ENCODE measurements at places on chromosomes 7 and 10. TPM values are rescaled to one million over a fixed set of nuclear protein-coding genes. Genes with fewer than 3 reads are reported as not detected.

- DNase-seq: no peak
Measured at GRCh38 chr7:22114440-22114981, 168.8 kb upstream of the CDCA7L start.

GRCh38 chr7:19060761-19061259, 56.6 kb downstream of the TWIST1 start:
- DNase-seq: no peak

DNA sequence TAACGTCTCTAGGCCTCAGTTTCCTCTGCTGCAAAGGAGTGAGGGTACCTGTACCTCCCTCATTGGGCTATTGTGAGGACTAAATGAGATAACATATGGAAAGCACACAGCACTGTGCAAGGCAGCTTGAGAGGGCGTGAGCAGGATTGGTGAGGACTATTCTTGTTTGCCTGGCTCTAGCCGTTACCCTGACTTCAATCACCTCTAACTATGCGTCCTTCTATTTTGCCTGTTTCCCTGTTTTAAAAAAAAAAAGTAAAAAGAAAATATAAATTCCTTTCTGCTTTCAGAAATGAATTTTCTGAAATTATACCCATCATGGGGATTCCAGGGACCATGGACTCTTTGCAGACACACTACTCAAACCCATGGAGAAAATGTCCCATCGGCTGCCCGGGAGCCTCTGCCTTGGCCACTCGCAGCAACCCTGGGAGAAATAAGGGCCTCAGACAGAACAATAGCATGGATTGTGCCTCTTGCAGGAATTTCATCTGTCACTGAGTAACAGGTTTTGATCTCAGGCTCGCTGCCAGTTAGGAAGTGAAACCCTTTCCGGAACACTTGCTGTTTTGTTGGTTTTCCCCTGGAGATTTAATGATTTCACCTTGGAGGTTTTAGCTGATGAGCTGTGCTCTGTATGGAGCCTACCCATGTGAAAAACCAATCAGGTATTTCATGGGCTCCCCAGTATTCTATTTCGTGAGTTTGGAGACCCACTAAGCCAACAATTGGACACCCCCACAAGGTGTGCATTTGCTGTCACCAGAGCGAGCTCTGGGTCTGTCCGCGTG, 55.6 kb downstream of the STEAP1B start:
- DNase-seq: no peak

GRCh38 chr7:7294911-7295310, 112.6 kb downstream of the C1GALT1 start:
- DNase-seq: no peak

DNA sequence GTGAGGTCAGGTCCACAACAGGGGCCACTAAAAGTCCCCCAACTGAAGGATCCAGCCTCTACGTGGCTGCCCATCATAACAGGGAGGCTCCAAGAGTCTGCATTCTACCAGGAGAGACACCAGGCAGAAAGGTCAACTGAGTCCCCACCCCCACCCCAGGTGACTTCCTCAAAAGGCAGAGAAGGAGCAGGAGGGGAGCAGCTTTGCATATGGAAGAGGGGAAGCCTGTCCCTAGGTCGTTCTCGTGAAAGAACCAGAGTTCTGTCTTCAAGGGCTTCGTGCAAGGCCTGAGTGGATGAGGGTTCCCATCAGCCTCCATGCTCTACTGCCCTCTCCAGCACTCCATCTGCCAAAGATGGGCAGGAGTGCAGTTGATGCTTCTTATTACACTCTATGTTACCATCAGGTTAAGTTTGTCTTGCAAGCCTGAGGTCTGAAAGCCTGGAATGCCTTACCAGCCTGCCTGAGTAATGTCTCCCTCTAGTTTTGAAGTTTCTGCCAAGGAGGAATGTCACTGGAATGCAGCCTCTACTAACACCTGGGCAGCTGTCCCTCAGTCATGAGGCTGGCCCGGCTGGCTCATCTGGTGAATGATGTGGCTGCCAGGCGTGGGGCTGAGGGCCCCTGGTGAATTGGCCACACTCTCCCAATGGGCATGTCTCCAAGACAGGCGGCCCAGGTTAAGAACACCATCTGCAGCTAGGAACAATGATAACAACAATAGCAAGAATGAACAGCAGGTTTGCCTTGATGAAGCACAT, 54.3 kb upstream of the SMNDC1 start:
- DNase-seq: no peak

The POLL gene
- total RNA-seq: 43.0 TPM

DNA sequence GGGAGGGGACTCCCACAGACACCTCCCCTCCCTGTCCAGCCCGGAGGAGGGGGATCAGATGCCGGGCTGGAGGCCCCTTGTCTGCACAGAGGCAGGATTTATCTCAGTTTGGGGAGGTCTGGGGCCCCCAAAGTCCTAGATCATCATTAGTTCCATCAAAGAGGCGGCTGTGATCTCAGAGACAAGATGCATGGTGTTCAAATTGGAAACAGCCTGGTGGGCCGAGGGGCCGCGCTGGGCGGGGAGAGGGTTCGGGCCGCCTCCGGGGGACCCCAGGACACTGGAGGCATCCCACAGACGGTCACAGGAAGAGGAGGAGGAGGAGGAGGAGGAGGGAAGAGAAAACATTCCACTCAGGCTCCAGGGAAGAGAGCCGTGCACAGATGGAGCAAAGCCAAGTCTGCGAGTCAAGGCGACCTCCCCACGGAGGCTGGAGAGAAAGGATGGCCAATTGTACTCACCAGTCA, 69.5 kb upstream of the CUX1 start:
- DNase-seq: no peak

The PPP1R3A gene
- total RNA-seq: not detected

The HHEX gene
- total RNA-seq: 0.46 TPM

The ACBD7 gene
- total RNA-seq: 2.4 TPM

DNA sequence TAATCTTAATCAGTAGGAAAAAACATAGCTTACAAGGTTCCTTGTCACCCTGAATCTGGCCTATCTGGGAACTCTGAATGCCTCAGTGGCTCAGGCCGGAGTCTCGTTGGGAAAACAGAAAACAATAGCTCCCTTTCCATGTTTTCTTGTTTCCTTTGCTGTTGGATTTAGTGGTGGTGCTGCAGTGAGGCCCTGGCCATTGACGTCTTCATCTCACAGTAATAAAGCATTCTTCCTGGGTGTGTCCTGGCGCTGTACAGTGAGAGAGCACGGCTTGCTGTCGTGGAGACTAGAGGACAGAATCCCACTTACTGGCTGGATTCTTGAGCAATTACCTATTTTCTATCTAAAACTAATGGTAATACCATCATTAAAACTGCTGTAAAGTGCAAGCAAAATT, 1.3 kb upstream of the SPOCK2 start:
- DNase-seq: no peak

The CACNA2D1 gene
- total RNA-seq: not detected

Data from activated naive CD4-positive, alpha-beta T cell treated with anti-CD3 and anti-CD28 coated beads, Interleukin-2, amount 50 U/mL, for 72 hours (primary cell).